ENCODE measurements at places on chromosomes 12 and 14.

GRCh38 chr14:104108570-104109541 is 23.4 kb downstream of the ASPG start:
- no peak for DNase-seq

DNA sequence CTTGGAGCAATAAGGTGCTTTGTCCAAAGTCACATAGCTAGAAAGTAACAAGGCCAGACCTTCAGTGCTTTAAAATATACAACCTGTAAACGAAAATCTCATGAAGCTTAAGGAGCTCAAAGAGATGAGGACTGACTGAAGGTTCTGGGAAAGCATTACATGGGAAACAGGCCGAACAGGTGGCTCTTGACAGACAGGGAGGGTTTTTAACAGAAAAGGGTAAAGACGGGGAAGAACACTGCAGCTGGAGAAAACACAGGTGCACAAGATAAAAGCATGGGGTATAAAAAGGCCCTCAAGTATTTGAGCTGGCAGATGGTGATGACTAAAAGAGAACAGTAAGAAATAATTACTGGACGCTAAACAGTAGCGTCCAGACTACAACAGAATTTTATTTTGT is 257.2 kb downstream of the NELL2 start:
- no peak for DNase-seq

GRCh38 chr14:102507081-102507856 is 2.3 kb downstream of the ANKRD9 start:
- DNase-seq: no peak

GRCh38 chr12:130953771-130954543 is at the start of gene ADGRD1:
TSS of gene ADGRD1 (plus strand) at chr12:130953907. CDS start at chr12:130954466, 559 bp downstream.
- DNase-seq: peak; percentile 90

- DNase-seq: no peak
Observed at GRCh38 chr12:76190299-76190698, 105.8 kb upstream of the NAP1L1 start.

GRCh38 chr12:55726971-55727370 is 1.8 kb downstream of the CD63 start:
- DNase-seq: no peak

GRCh38 chr12:70890895-70891832 is 29.4 kb downstream of the PTPRR start:
- DNase-seq: no peak

DNA sequence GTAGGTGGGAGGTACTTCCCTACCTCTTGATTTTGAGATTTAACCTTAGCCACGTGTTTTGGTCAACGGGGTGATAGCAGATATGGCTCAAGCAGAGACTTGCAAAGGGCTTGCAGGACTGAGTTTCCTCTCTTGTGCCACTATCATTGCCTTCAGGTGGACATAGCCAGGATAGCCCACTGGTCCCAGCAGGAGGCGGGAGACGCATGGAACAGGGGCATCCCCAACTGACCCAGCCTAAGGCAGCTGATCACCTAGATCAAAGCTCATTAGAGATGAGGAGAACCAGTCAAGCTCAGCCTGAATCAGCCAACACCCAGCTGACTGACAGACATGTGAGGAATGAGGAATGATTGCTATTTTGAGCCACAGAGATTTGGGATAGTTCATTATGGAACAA is 49.6 kb downstream of the CALM1 start:
- no peak for DNase-seq

- no peak for DNase-seq
Observed at GRCh38 chr14:83172363-83172762, 1638.7 kb upstream of the SEL1L start.

DNA sequence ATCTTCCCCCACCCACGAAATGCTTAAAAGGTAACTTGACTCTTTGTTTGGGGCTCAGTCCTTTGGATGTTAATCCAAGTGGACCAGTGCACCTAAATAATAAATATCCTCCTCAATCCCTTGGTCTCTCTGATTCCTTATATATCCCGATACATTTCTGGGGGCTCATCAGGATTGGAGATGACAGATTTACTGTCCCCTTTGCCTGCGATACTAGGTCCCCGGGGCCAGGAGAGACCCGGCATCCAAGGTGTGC is 26.3 kb downstream of the KLRK1 start:
- no peak for DNase-seq

- DNase-seq: no peak
Observed at GRCh38 chr12:111182382-111182781, 186.5 kb downstream of the PHETA1 start.

DNA sequence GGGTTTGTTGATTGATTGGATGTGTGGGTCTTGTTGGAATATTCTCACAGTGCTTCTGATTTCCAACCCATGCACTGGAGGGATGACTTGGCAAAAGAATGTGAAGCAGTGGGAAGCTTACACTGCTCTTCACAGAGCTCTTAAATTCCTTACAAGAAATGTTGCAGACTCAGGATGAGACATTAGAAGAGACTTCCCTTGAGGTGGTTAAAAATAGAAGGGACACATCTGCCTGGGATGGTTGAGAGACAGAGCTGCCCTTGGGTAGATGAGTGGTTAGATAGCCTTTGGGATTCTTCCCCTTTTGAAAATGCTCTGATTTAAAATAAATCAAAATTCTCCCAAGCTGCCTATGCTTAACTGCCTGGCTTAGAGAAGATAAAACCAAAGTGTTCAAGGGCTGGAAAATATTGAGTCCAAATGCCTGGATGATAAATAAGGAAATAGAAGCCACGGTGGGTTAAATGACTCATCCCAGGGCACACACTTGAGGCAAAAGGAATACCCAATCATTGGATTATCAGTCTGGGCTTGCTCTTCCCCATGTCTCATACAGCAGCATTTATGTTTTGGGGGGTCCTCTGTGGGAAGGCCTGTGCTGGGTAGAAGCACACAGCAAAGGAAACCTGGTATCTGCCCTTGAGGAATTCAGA is 264.3 kb downstream of the AKAP6 start:
- DNase-seq: peak; percentile 56

GRCh38 chr12:62522984-62523383 is 56.4 kb downstream of the MON2 start:
- DNase-seq: peak; percentile 23

GRCh38 chr14:73761618-73762355 is 47.6 kb upstream of the PNMA1 start:
- DNase-seq: peak; percentile 49

GRCh38 chr12:87848248-87848868 is 180.8 kb downstream of the C12orf50 start:
- DNase-seq: peak; percentile 85

GRCh38 chr12:66074561-66074960 is 56.0 kb downstream of the LLPH start:
- DNase-seq: no peak

GRCh38 chr12:95966287-95966870 is 23.2 kb downstream of the AMDHD1 start:
- DNase-seq: no peak

- DNase-seq: peak; percentile 48
Observed at GRCh38 chr12:47216150-47216677, 136.5 kb upstream of the AMIGO2 start.

- no peak for DNase-seq
Observed at GRCh38 chr14:40053416-40053815, 621.2 kb upstream of the FBXO33 start.

- DNase-seq: no peak
Observed at GRCh38 chr12:25981597-25981996, 23.1 kb downstream of the RASSF8 start.

- DNase-seq: no peak
Observed at GRCh38 chr12:92732716-92733115, 29.9 kb downstream of the PLEKHG7 start.

DNA sequence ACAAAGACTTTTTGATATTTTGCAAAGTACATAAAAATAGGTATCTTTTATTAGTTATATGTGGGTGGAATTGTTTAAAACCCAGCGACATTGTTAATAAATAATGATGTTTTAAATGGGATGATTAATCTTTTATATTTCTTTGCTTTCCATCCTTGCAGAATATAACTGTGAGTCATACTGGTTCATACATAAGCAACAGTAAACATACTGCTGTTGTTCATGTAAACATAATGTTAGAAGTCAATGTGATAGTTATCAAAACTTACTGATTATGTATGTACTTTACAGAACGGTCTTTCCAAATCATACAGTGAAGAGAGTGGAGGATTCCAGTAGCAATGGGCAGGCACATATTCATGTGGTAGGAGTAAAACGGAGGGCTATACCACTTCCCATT is 119.8 kb downstream of the ARID2 start:
- DNase-seq: no peak
